ENCODE measurements at places on chromosomes 4 and X. TPM values are rescaled to one million over a fixed set of nuclear protein-coding genes. Genes with fewer than 3 reads are reported as not detected.

DNA sequence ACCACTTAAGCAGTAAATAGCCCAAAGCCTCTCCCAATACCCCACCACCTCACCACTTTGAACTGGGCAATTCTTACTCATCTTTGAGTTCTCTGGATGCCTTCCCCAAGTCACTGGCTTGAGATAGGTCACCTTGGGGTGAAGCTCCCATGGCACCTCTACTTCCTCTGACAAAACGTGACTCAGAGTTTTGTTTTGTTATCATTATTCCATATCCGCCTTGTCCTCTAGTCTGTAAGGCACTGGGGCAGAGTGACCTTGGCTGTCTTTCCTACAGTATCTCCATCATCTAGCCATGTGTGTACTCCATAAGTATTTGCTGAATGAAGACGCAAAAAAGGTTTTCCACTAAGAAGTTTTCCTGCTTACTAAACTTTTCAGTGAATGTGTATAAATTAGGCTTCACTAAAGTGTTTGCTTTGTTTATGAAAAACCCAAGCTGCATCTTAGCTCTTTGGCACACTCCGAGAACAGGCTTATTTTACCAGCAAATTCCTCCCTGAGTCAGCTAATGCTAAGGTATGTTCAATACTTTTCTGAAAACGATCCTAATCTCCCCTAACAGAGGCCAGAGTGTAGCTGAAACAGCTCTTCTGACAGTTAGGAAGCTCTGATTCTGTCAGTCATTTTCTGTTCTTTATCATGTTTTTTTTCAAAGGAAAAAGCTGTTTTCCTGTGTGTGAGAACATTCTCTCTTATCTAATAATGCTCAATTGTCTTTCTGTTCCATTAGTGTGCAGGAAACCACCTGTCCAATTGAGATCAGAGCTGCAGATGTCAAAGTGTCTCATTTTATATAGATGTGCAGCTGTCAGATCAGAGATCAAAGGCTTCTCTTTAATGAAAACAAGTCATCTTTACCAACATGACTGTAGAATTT, 30.2 kb upstream of the TSPAN5 start:
- DNase-seq, result no peak

MAGEA2 gene
- not detected for total RNA-seq

DNA sequence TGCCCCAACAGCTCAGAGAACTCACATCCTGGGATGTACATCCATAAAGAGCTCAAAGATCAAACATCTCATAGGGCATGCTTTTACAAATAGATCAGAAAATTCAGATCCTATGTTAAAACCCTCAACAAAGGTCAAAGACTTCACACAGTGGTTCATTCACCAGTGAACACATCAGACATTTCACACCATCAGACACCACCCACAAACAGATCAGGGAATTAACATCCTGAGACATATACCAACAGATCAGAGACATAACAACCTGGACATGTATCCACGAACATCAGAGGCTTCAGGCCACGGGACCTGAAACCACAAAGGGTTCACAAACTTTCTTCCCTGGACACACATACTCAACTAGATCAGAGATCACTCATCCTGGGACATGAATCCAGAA, 23.4 kb downstream of the SUV39H1 start:
- no peak for DNase-seq

GRCh38 chr4:77185686-77186085, 28.7 kb downstream of the CCNG2 start:
- peak; percentile 43 for DNase-seq

CD99L2 gene
- 31.4 TPM for total RNA-seq

GRCh38 chr4:11529625-11530201, 101.0 kb upstream of the HS3ST1 start:
- DNase-seq, result no peak

DNA sequence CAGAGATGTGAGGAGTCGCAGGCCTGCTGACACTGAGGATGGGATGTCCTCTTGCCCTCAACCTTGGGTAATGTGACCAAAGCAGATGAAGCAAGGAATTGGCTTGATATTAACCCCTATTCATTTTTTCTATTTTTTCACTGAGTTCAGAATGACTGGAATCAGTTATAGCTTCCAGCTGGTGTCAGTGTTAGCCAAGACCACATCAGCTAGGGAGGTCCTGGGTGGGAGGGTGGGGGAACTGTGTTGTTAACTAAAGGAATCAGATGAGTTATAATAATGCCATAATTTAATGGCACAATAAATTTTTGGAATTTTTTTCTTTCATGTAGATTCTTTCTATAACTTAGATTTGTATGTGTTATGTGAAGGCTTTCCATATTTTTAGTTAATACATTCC, 91.9 kb downstream of the EGF start:
- DNase-seq, result no peak

PAPSS1 gene
- 82.0 TPM for total RNA-seq

GRCh38 chrX:96846841-96847240, 36.9 kb upstream of the RPA4 start:
- no peak for DNase-seq

GRCh38 chr4:45640281-45640680, 483.6 kb downstream of the GABRG1 start:
- no peak for DNase-seq

DNA sequence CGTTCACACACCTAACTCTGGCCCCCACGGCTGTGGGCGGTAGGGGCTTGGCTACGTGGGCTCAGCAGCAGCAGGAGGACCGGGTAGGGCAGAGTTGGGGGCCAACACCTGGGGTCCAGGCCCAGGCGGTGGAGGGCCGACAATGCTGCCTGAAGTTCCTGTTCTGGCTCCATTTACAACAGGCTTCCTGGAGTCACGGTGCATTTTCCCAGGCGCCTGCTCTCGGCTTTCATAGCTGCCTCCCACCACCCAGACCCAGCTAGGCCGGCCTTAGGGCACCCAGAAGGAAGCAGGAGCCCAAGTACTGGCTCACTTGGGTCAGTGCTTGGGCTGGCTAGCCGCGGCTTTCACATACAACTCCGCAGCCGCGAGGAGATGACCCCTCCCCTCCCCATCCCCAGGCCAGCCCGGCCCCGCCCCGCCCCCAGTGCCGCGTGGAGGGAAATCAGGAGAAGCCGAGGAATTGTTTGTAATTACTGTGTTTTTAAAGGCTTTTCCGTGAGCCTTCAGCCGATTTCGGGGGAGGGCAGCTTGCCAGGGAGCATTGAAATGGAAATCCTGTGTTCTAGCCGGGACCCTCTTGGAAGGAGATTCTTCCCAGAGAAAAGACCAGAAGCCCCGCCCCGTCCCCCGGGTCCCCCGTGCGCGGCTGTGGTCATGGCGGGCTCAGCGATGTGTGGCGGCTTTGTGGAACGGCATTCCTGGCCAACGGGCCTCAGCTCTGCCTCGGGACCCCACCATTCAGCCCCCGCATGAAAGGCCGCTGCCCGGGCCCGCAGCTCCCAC, 28.5 kb downstream of the PJA1 start:
- DNase-seq, result no peak
